Foreskin melanocyte (primary cell): ENCODE measurements at places on chromosomes 12 and 14.

- DNase-seq: no peak
Observed at GRCh38 chr14:32330351-32331111, 1.4 kb downstream of the AKAP6 start.

DNA sequence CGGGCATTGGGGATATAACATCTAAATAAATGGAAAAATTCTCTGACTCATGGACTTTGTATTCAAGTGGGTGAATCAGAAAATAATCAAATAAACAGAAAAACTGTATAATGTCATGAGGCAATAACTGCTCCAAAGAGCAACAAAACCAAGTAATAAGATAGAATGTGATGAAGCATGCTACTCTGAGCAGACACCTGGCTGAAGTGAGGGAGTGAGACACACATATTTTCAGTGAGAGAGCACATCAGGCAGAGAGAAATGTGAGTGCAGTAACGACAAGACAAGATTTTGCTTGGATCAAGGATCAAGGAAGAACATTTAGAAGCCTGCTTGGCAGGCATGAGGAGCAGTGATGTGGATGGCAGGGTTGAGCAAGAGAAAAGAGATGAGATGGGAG lies 75.8 kb upstream of the CCDC91 start:
- no peak for DNase-seq

- DNase-seq: peak; percentile 44
Observed at GRCh38 chr14:103718572-103718971, 3.0 kb downstream of the ZFYVE21 start.

- DNase-seq: no peak
Observed at GRCh38 chr14:43161477-43161876, 1345.6 kb downstream of the FSCB start.

DNA sequence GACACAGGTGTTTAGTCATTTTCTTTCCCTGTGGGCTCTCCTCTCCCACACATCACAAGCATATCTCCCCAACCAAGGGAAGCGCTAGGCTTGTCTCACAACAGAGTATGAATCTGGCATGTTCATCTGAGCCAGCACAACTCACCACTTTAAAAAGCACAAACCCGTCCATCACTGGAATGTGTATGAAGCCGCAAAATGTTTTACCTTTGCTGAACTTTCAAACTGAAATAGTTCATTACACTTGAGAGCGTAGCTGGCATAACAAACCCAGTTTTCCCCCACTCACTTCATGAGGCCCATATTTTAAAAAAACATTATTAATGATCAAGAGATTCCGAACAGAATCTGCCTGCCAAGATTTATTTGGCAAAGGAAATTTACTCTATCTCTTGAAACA lies 15.8 kb downstream of the NID2 start:
- DNase-seq: no peak

GRCh38 chr14:94112513-94113063 lies 2.1 kb downstream of the IFI27 start:
- no peak for DNase-seq

- DNase-seq: no peak
Observed at GRCh38 chr12:124035163-124035562, 62.1 kb downstream of the ZNF664 start.

DNA sequence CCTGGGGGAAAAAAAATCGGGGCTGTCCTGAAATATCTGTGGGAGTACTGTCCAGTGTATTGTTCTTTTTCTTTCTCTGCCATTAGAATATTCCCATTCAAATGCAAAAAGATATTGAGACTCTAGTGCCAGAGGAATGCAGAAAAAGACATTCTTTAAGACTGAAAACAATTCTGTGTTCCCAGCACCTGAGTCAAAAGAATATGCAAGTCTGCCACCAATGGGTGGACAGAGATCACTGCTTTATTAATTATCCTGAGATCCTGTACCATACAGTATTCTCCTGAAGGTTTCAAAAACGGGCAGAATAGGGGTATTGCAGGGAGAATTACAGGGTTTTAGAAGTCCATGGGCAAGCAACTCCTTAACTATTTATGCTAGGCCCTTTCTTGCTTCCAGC lies 361.8 kb downstream of the C12orf50 start:
- no peak for DNase-seq

- DNase-seq: no peak
Observed at GRCh38 chr12:113896841-113897240, 69.3 kb downstream of the RBM19 start.

DNA sequence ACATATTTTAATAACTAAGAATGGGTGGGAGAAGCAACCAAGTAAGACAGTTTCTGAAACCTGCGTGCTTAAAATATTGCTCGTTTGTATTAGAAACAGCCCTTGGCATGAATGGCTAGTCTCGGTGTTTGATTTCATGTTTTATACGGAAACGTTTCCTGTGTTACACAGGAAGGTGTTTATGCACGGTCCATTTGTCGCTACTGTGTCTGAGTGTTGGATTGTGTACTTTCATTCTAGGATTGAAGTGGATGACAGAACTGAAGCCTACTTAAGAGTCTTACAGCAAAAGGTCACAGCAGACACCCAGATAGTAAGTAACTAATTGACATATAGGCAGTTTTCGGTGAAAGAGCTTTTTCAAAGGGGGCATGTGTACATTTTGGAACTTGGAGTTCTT lies 19.6 kb downstream of the PIWIL1 start:
- DNase-seq: no peak

DNA sequence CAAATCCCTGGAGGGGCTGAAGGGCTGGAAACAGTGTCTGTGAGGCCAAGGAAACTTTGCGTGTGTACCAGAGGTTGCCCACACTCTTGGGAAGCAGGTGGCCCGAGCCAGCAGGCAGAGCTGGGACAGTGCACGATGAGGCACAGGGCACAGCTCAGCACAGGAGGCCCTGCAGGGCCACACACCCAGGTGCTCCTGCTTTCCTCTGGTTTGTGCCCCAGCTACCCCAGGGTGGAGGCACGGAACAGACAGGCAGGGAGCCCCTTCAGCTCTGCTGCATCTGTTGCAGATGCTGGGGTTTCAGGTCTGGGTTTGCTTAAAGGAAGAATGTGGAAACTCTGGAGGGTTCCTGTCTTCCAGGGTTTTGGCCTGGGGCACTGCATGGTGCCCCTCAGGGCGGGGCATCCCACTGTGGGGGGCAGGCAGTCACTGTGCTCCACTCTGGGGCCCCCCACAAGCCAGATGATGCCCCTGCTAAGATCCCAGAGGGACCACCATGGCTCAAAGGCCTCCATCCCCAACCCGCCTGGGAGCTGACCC lies 8.6 kb downstream of the TMEM179 start:
- no peak for DNase-seq

- DNase-seq: no peak
Observed at GRCh38 chr14:74763803-74764531, 851 bp downstream of the YLPM1 start.

- DNase-seq: no peak
Observed at GRCh38 chr12:41264281-41264680, 76.2 kb downstream of the PDZRN4 start.
